ENCODE measurements at places on chromosomes 6 and 20.

DNA sequence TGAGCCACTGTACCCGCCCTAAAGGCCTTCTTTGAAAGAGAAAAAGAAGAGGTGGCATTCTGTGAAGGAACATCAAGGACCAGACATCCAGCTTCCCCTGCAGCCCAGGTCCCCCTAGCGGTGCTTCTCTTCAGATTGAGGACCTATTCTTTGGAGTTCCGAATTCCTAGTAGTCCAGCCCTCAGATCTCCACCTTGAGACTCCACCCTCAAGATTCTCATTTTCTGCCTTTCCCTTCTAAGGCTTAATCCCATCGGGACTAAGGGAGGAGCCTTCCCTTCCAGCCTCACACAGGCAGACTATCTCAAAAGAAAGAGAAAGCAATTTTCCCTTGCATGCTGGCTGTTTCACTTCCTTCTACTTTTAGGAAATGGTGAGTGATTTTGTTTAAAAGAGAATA is 32.5 kb downstream of the MUC22 start:
- no peak for DNase-seq

DNA sequence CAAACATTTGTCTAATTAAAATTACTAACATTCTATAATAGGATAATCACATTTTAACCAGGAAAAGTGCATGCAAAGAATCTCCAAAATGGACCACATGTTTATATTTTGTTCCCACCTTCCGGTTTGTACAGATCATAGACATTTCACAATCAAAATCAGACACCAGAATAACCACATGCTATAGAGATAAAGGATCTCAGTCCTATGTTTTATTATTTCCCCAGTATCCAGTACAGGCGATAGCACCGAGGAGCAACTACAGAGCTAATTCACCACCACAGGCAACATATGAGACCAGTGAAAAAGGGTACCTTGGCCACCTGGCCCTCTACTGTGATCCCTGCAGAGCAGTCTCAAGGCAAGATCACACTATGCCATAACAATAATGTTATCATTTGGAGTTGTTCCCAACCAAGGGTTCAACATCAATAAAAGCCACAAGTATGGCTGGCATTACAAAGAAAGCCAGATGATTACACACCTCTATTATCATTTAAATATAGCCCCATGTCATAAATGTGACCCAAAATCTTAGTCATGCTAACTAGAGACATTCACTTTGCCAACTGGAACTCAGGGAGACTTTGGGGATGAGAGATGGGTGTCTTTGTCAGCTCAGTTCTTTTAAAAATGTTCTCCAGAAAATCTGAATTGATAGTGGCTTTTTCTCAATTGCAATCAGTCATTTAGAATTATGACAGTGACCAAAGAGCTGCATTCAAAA is 46.7 kb downstream of the RALGAPA2 start:
- DNase-seq, result no peak

GRCh38 chr6:156773935-156774852 is 3.0 kb upstream of the ARID1B start:
- no peak for DNase-seq

DNA sequence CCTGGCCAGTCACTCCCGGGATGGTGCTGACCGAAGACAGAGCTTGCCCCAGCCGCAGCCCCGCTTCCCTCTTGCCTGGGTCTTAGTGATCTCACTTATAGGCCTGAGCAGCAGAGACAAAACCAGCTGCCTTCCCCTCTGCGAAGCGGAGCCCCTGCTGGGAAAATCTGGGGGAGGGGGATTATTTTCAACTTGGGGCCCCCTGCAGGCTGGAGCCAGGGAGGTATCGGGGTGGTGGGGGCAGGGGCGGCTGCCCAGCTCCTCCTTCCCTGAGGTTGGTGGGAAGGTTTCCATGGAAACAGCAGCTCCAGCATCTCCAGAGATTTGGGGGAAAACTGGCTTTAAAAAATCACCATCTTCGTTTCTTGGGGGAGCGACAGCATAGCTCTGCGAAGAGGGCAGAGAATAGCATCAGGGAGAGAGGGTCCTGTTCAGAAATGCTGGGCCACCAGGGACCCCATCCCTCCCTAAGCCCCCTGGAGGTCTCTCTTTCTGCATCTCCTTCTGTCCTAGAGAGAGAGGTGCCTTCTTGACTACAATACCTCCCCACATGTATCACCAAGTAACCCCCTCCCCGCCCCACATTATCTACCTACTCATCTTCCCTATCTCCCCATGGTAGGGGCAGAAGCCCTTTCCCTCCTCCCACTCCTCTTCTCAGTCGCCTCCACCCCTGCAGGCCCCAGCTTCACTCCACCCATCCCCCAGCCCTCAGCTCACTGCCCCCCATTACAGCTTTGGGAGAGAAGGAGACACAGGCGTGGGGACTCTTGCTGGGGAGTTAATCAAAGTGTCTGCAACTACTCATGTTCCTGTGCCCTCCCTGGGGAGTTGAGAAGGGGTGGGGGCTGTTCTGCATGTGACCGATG is 88.4 kb upstream of the CCDC167 start:
- DNase-seq, result no peak

DNA sequence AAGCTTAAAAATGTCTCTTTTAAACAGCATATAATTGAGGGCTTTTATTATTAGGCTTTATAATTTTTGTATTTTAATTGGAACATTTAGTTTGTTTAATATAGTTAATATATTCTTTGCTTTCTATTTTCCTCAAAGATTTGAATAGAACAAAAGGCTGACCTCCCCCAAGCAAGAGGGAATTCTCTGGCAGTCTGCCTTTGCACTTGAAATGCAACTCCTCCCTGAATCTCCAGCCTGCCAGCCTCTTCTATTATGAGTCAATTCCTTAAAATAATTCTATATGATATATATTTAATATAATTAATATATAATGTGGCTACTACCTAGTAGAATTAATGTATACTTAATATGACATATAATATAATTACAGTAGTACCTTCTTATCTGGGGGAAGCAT is 69.2 kb downstream of the PTPRA start:
- no peak for DNase-seq

- no peak for DNase-seq
Measured at GRCh38 chr6:158545043-158545966, 14.6 kb upstream of the TMEM181 start.

DNA sequence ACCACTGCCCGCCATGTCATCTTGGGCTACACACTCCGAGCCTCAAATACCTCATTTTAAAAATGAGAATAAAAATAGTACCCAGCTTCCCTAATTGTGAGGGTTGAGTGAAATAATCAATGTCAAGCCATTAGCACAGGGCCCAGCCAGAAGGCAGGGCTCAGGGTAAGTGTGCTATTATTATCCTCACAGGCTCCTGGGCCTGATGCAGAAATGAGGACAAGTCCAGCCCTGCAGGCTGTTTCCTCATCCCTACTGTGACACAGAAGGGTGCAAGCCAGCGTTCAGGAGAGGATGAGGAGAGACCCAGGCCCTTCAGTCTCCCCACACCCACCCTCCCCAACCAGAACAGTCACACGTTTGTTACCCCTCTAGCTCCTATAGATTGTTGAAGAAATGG is 4.0 kb downstream of the DLK2 start:
- no peak for DNase-seq

DNA sequence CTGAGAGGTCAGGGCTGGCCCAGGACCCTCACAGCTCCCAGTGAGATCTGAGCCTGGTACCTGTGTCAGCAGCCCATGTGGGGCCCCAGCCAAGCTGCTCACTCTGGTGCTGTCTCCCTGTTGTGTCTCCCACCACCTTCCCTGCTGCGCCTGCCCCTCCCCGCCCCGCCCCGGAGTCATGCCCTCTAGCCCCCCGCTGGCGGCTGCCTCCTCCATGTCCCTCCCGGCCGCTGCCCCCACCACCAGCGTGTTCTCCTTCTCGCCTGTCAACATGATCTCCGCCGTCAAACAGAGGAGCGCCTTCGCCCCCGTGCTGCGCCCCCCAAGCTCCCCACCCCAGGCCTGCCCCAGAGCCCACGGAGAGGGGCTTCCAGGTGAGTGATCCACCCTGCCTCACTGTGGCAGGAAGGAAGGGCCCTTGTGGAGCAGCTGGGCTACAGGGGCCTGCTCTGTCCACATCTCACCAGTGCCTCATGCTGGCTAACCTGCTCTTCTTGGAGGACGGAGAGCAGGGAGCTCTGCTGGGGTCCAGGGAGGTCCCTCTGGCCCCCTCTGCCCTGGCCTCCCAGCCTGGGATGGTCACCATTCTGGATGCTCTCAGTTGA is 44.9 kb downstream of the CPXM1 start:
- no peak for DNase-seq

GRCh38 chr6:878179-878578 is 185.2 kb upstream of the EXOC2 start:
- DNase-seq, result no peak

GRCh38 chr6:88840796-88841539 is 122.5 kb downstream of the RNGTT start:
- DNase-seq, result peak; percentile 14

DNA sequence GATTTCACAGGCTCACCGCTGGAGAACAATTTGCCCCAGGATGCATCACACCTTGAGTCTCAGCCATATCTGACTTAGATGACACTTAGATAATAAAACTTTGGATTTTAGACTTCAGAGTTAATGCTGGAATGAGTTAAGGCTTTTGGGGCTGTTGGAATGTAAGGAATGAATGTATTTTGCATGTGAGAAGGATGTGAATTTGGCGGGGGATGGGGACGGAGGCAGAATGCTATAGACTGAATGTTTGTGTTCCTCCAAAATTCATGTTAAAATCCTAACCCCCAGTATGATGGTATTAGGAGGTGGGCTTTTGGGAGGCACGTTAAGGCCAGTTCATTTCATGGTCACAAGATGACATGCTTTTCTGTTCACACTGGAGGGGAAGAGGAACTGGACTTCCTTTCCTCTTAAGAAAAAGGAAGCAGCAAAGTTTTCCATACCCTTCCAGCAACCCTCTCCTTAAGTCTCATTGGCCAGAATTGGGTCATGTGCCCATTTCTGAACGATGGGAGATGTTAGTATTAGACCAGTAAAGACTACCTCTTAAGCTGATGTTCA is 5.8 kb upstream of the SRXN1 start:
- no peak for DNase-seq

DNA sequence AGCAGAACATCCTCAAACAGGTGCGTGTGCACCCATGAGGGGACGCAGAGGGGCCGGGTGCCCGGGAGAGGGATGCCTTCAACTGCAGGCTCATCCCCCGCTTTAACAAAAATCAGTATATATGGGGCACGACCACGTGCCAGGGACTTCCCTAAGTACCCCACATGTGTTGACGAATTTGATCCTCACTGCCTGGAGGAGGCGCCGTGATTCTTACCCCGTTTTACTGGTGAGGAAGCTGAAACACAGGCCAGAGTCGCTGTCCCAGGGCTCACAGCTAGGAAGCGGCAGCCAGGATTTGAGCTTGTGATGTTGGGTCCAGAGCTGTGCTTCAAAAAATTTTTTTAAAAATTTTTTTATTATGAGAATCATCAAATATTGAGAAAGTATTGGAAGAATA is 44.8 kb downstream of the ITPR3 start:
- no peak for DNase-seq

DNA sequence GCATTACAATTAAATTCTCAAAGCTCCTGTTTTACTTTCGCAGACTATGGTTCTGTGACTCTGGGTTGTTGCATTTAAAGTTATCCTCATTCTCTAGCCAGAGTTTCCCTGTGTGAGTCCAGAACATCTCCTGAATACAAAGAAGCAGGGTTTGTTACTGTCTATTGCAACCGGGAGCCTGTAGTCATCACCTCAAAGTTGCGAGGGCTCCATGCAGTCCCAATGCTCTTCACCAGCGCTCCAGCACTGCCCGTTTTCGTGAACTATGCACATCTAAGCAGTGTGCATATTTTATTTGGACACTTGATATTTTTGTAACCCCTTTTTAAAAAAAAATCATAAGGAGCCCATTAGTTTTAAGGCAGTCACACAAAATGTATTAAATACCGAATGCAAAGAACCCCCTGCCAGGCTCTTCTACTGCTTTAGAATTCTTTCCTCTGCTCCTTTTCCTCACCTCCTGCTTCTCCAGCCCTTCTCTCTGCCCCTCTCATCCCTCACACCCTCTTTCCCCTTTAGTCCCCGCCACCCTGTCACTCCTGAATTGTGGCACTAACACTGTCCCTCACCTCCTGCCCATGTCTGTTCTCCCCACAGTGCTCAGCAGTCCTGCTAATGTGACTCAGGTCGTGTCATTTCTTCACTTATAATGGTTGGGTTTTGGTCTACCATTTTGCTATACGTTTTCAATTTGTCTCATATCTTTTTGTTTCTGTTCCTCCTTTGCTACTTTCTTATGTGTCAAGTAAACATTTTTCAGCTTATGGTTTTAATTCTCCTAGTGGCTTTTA is 1.1 kb upstream of the HLA-C start:
- no peak for DNase-seq

GRCh38 chr6:127538750-127539264 is 19.7 kb upstream of the MTCL3 start:
- no peak for DNase-seq

DNA sequence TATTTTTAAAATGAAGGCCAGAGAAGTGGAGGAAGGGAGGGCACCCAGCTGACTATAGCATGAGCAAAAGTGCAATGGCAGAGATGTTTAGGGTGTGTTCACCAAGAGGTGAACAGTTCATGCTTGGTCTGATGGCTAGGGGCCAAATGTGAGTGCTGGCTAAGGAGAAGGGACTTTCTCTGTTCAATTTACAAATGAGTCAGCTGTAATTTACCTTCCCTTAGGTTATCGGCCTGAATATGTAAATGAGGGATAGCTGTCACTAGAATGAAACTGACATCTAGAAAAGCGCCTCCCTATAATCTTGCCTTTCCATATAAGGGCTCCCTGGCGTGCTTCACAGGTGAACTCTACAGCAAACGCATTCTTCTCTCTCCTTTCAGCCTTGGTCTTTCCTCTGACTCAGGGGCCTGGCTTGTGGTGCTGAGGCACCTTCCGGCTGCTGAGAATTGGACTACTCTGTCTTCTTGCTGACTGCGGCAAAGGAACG is 114.7 kb upstream of the BACH2 start:
- DNase-seq, result no peak

DNA sequence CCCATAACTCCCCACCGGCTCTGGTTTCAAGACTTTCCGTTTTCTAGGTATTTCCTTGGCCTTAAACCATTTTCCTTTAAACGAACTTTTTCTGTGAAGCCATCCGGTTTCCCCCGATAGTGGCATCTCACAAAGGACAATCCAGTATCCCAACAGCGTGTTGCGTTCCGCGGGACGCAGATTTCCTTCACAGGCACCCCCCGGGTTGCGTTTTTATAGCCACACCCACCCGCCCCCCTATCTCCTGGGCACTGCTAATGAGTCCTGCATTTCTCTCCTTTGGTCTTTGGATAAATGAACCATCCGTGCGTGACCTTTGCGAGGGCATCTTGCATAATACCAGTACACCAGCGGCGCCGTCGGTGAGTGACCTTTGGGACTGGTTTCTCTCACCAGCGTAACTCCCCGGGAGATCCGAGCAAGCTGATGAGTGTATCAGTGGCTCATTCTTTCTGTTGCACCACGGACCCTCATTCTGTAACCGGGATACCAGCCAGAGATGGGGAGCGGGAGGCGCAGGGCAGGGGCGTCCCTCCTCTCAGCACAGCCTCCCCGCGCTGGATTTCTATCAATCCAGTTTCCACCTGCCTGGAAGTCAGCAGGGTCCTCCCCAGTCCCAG is 586 bp upstream of the NQO2 start:
- DNase-seq, result peak; percentile 73

GRCh38 chr6:55277646-55278045 is 49.6 kb upstream of the GFRAL start:
- no peak for DNase-seq

GRCh38 chr20:58655328-58656107 is 4.4 kb downstream of the STX16 start:
- no peak for DNase-seq

All from SW480 (cell line).